ENCODE measurements at places on chromosomes 3 and 15.

DNA sequence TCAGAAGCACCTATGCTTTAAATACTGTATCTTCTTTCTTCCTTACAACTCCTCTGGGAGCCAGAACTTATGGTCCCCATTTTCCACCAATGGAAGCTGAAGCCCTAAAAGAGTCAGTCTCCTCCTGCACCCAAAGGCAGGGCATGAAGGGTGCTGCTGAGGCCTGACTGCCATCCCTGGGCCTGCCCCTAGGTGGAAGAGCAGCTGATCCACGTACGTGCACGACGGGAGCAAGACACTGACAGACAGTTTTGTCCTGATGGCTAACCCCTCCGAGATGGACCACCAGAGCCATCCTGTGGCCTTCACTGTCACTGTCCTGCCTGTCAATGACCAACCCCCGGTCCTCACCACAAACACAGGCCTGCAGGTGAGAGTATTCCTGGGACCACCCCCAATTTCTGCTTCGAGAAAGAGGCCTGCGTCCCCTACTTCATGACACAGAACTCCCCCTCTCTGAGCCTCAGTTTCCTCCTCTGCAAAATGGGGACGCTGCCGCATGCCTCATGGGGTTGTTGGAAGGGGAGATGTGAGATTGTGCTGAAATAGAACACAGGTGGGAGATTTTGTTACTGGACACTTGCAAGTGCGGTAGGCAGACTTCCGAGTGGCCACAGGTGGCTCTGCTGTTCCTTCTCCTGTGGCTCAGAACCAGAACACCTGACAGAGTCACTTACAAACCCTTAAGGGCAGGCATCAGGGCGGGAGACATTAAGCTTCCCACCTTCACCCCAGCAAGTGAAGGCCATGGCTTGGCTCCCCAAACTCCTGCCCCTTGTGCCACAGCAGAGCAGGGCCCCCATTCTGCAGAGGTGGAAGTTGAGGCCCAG, 175.4 kb downstream of the TBC1D2B start:
- DNase-seq: no peak

DNA sequence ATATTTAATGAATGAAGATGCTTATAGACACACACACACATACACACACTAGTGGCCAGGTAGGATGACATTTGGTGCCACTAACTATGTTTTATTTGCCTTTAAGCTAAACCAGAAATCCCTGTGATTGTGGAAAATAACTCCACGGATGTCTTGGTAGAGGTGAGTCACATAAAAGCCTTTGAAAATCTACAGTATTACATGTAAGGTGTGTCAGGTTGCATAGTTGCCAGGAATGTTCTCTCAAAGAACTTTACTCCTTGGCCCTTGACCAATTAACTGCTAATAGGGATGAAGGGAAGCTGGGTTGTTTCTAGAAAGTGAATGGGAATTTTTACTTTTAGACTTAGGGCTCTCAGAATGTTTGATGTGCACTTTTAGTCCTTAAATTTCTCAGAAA, 9.9 kb downstream of the ZBED2 start:
- no peak for DNase-seq

DNA sequence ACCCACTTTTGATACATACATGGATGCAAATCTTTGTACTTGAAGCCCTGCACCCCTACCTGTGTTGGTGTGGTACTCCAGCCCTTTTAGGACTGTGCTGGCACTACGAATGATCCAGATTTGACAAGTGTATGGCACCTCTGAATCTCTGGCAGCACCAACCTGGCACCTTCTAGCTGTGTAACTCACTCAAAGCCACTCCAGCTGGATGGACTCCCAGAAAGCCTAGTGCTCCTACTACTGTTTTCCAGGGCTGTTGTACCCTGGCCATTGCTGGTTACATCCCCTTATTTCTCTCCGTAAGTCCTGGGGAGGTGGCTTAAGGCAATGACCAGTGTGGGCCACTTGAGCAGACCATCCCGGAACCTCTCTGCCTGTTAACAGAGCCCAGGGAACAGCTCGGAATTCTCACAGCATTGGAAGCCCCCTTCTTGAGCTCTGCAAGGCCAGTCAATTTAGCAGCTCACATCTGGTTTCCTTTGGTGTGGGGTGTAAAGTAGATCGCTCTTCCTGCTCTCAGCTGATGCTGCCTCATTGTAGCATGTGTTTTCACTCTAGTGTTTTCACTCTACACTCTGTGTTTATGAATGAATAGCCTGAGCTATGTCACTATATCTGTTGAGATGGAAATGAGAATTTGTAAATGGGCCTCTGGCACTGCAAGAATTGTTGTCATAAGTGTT, 12.2 kb downstream of the CALML4 start:
- DNase-seq: no peak

- no peak for DNase-seq
Observed at GRCh38 chr3:51297333-51297732, 87.8 kb upstream of the MANF start.

- DNase-seq: no peak
Observed at GRCh38 chr3:184347321-184348056, 10.1 kb downstream of the FAM131A start.

DNA sequence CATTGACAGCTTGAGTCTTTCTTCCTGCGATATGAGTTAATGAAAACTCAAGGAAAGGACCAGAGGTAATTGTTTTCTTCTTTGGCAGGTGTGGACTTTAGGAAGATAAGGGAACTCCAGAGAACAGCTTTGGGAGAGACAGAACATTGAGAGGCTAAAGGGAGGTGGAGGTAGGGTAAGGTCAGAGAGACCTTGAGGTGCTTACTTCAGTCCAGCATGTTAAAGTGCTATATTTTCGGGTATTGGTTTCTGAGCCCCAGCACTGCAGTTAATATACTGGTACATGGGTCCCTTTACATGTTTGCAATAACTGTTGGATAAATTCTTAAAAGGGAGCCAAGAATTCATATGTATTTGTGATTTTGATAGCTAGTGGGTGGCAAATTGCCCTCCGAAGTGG, 322.1 kb downstream of the THSD4 start:
- no peak for DNase-seq

DNA sequence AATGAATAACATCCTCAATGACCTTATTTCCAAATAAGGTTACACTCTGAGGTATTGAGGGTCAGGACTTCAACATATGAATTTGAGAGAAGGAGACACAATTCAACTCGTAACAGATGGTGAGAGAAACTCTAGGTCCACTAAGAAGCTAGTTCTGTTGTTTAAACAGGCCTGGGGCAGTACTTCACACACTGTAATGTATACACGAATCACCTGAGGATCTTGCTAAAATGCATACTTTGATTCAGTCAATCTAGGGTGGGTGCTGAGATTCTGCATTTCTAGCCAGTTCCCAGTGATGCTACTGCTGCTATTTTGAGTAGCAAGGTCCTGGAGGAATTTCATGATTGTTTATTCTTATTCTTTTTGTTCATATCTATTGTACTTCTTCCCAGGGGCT, 186.8 kb downstream of the SATB1 start:
- DNase-seq: no peak

- DNase-seq: no peak
Observed at GRCh38 chr3:135576751-135577150, 388.8 kb upstream of the PPP2R3A start.

GRCh38 chr3:108091498-108092250, 843 bp upstream of the CD47 start:
- no peak for DNase-seq

DNA sequence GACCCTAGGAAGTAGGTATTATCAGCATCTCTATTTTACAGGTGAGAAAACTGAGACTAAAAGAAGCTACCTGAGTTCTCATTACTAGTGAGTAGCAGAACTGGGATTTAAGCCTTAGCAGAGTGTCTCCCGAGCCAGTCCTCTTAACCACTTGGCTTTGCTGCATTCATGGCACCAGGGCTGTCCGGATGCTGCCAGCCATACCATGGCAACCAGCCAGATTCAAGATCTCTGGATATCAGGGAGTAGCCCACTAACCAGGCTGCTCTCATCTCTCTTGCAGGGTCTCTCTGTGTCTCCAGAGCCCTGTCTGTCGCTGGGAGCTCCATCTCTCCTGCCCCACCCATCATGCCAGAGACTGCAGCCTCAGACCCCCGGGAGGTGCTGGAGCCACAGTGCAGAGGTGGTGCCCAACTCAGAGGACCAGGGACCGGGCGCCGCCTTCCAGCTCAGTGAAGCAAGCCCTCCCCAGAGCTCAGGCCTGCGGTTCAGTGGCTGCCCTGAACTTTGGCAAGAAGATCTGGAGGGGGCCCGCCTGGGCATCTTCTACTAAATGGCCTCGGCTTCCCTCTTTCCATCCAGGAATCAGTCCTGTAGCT, 1.7 kb downstream of the MESP2 start:
- DNase-seq: no peak

DNA sequence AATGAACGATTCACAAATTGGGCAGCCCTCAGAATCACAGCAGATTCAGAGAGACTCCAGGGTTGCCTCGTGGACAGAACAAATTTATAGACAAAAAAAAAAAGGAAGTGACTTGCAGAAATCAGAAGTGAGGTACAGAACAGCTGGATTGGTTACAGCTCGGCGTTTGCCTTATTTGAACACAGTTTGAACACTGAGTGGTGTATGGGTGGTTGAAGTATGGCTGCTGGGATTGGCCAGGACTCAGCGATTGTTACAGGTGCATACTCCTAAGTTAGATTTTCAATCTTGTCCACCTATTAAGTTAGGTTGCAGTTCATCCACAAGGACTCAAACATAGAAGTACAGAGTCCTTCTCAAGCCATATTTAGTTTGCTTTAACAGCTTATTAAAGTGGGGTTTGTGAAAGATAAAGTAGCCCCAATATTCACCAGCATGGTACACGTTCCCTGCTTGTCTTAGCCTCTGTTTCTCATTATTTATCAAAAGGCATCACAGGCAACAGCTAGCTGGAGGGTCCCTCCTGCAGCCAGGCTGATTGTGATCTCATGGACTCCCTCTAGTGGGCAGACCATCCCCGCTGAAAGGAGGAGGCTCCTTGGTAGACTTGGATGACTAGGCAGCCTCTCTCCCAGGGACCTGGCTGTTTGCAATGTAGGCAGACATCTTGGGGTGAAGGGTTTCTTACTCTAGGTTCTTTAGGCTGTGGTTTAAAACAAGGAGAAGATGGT, 17.6 kb upstream of the ALDH1L1 start:
- DNase-seq: no peak

GRCh38 chr3:179082416-179082815, 10.8 kb upstream of the ZMAT3 start:
- no peak for DNase-seq

DNA sequence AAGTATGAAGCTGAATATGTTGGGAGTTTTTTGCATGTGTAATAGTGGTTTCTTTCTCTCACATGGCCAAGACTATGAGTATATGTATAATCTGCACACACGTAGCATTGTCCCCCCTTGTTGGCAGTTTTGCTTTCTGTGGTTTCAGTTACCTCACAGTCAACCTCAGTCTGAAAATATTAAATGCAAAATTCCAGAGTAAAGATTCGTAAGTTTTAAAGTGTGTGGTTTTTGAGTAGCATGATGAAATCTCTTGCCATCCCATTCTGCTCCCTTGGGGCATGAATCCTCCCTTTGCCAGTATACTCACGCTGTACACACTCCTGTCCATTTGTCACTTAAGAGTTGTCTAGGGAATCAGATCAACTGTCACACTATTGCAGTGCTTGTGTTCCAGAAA, 742.0 kb upstream of the CCDC54 start:
- DNase-seq: no peak

- DNase-seq: no peak
Observed at GRCh38 chr15:83462026-83462425, 14.9 kb downstream of the SH3GL3 start.

DNA sequence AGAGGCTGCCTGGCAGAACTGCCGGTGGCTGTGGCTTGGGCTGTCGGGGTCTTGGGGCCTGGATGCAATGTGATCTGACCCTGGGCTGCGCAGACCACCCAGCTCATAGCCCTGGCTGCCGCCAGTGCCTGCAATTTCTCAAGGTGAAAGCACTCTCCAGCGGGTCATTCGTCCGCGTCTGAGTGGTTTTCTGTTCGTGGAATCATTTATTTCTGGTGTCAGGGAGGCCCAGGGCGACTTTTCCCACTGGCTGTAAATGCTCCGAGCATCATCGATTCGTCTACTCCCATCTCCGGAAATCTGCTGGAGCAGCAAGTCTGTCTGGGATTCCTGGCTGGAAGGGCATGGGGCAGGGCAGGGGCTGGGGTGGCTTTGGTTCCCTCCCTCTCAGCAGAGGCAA, 40.6 kb upstream of the ADPGK start:
- DNase-seq: no peak

DNA sequence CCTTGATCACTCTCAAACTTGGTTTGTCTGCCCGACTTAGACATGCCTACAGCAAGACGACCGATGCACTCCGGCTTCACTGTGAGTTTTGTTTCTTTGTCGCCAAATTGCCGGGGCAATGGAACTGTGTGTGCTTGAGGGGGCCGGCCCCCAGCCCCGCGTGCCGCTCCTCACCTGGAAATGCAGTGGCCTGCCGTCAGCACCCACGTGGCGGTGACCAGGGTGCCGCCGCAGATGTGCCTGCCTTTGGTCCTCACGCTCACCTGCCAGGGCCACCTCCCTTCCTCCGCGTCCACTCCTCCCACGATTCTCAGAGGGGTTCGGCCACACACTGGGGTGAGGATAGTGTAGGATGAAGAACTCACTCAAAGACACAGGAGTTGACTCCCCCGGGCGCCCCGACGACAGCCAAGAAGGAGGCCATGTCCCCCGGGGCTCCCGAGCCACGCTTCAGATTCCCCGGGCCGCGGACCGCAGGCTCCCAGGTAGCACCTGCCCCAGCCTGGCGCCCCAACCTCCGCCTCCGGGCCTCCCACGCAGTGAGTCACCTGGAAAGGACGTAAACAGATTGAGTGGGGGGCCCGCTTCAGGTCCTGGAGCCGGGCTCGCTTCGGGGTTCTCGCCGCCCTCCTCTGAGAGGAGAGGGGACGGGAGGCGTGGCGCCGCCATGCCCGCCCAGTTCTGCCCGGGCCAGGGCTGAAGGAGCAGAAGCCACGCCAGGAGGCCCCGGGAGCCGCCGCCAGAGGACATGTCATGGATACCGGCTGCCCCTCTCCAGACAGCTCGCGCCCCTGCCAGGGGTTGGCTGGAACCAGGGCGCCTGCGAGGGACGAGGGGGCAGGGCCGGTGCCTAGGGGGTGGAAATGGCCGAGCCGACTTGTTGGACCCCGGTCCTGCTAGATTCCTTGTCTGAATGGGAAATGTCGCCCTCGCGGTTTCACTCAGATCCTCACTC, 29.6 kb downstream of the MYL3 start:
- no peak for DNase-seq

DNA sequence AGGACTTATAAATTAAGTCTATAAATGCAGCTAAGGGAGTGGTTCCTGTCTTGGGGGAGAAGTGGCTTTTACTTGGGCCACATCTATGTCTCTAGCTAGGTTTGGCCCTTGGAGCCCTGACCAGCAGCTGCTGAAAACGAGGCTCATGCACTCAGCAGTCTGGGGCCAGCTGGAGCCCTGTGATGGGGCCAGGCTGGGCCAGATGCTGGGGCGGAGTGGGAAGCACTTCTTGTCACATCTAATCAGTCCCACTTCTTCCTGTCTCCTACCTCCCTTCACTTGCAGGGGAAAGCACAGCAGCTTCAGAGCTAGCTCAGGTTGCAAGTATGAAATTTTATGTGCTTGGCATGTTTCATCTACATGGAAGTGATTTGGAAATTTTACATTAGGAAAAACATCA, 209.9 kb upstream of the ROPN1 start:
- no peak for DNase-seq

- no peak for DNase-seq
Observed at GRCh38 chr3:7759630-7760029, 742.0 kb upstream of the LMCD1 start.

Data from stimulated activated CD4-positive, alpha-beta T cell treated with anti-CD3 and anti-CD28 coated beads, Interleukin-1b, Interleukin-23, amount 100 ng/mL, for 1 hour (primary cell).